Osteoblast (primary cell): ENCODE measurements at places on chromosomes 12 and 14. TPM values are rescaled to one million over a fixed set of nuclear protein-coding genes. Genes with fewer than 3 reads are reported as not detected.

- DNase-seq = no peak
Observed at GRCh38 chr14:26199590-26200370, 398.1 kb downstream of the NOVA1 start.

GRCh38 chr12:62210422-62210821 lies 49.8 kb upstream of the USP15 start:
- peak; percentile 80 for DNase-seq

ERBB3 gene
- 1.1 and 2.4 TPM in 2 replicates for total RNA-seq

DNA sequence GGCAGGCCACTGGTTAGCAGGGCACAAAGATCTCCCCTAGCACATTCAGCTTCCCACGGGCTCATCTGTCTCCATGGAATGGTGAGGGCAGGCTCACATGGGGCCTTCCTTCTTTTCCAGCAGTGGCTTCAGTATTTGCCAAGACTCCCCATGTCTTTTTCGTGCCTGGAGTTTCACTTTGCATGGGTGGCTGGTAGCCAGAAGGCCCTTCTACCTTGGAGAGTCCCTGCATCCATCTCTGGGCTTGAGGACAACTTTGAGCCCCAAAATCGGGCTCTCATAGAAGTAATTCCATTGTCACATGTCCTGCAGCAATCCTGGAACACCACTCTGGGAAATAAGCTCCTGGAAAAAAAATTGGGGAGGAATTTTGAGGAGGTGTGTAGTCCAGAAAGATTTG lies 42.1 kb downstream of the NFKBIA start:
- no peak for DNase-seq

- DNase-seq = no peak
Observed at GRCh38 chr12:33265900-33266299, 173.7 kb downstream of the SYT10 start.

DNA sequence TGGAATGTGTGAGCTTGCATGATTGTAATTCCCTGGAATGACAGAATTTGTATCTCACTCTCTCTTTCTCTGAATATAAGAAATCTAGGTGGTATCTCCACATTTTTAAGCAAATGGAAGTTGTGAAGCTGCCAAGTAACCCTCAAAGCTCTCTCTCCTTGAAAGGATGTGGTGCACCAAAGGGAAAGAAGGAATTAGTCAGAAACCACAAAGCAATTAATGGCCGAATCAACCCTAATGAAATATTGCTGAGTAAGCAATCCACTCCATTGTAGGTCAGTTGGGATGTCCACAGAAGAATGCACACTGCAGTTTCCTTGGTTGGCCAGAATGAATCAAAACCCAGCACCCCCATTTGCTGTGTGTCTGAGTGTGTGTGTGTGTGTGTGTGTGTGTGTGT lies 153.5 kb downstream of the KCNA5 start:
- DNase-seq = no peak

DYNLL1 gene
- 162 and 168 TPM in 2 replicates for total RNA-seq

GRCh38 chr14:70597731-70598130 lies 2.7 kb downstream of the MED6 start:
- no peak for DNase-seq

TMEM233 gene
- under 0.01 TPM in 1 of 2 replicates, not detected in the other for total RNA-seq

SYCP3 gene
- total RNA-seq = 0.72 and 0.88 TPM in 2 replicates

DNA sequence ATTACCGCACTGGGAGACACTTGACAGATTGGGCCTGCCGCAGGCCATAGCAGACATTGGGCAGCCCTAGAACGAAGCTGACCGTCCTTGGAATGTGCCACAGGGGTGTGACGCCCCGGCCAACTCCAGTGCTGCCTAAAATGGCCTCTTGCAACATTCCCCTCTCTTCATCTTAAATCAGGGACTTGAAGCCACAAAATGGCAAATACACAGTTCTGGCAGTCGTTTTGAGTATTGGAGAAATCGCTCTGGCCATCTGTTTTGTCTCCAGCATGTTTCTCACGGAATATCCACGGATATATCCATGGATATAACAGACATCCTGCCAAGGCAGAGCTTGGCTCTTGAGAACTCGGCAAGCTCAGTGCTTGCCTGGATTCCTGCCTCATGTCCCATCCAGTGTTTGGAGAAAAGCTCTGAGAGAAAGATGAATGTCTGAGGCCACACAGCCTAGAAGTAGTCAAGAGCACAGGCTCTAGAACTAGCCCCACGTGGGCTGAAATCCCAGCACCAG lies 158.4 kb downstream of the CHST11 start:
- DNase-seq = no peak

AGAP2 gene
- 0.29 and 0.72 TPM in 2 replicates for total RNA-seq
